ENCODE measurements at places on chromosomes 12 and 14.

GRCh38 chr14:69013943-69014782 lies 35.1 kb upstream of the ACTN1 start:
- peak; percentile 98 for DNase-seq

DNA sequence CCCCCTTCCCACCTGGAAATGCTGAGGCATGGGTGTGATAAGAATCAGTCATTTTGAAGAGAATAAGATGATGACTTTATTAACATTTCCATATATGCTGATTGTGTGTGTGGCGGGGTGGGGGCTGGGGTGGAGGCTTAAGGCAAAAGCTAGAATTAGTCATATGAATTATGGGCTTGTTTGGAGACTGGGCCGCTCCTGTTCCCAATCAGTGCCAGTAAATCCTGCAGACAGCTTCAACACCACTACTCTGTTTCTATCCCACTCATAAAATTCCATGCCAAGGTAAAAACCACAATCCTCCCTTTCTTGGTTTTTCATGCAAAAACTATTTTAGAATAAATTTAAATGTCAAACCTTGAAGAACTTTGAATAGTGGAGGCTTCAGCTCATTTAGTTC lies 29.9 kb upstream of the SLC38A2 start:
- no peak for DNase-seq

DNA sequence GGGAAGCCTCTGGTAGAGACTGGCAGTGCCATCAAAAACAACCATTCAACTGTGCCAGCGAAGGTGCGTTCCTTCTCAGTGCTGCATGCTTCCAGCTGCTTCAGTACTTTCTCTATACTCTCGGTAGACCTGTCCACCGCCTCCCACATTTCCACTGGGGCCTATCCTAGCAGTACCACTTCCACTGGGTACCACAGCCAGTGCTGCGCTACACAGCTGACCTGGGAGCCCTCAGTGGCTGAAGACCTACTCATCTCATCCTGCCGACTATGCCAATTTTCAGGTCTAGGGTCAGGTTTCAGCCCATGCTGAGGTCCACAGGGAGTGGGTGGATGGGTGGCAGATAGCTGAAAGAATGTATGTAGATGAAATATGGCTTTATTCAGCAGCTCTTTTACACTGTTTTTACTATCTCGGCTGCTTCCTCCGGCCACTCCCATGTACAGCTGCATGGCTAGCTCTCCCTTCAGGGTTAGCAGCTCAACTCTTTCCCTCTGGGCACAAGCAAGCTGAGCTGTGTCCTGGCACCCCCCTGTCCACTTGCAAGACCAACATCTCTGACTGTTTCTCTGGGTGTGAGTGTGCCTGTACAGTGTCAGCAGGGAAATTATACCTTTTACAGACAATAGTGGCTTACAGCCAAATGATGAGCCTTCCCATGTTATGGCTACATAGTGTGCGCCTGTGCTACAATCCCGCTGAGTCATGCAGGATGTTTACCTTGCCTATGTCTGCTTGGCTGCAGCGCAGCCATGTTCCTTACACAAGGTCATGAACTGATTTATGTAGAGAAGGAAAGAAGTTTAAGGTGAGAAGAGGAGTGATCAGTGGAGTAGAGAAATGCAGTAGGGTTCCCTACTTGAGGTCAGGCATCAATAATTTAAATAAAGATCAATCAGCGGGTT lies 125.7 kb upstream of the DDHD1 start:
- peak; percentile 9 for DNase-seq

GRCh38 chr12:132950844-132951535 lies 5.1 kb downstream of the ZNF605 start:
- no peak for DNase-seq

GRCh38 chr14:36258241-36258640 lies 62.2 kb downstream of the MBIP start:
- no peak for DNase-seq

GRCh38 chr14:75168586-75169335 lies 7.7 kb downstream of the TMED10 start:
- no peak for DNase-seq

DNA sequence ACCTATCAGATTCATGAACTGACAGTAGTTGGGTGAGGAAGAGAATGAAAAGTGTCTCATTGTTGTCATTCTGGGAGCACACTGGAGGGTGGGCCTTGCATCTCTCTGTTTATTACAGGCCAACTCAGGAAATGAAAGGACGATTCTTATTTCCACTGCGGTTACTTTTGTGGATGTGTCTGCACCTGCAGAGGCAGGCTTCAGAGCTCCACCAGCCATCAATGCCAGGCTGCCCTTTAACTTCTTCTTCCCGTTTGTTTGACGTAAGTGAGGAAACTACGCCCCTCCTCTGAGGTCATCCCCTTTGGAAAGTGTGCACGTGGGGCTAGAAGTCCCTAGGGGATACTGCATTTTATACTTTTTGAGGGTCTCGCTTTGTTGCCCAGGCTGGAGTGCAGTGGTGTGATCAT lies 33.7 kb downstream of the TCTN1 start:
- no peak for DNase-seq

GRCh38 chr14:33057585-33057984 lies 118.9 kb downstream of the NPAS3 start:
- DNase-seq, result no peak

- no peak for DNase-seq
Measured at GRCh38 chr14:31760277-31760676, 199.1 kb downstream of the NUBPL start.

DNA sequence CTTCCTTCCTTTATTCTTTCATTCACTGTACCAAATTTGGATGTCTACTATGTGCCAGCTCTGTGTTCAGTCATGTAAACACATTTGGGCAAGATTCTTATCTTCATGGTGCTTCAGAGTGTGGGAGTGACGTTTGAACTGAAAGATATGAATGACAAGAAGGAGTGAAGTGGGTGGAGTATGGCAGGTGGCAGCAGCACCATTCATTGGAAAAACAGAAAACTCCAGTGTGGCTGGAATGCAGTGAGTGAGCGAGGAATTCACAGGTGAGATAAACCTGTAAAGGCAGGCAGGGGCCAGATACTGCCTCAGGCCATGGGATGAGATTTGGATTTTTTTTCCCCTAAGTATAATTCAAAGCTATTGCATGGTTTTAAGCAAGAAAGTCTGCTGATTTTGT lies 140.7 kb upstream of the CCDC198 start:
- DNase-seq, result no peak

GRCh38 chr14:41277450-41277849 lies 329.2 kb upstream of the LRFN5 start:
- no peak for DNase-seq

DNA sequence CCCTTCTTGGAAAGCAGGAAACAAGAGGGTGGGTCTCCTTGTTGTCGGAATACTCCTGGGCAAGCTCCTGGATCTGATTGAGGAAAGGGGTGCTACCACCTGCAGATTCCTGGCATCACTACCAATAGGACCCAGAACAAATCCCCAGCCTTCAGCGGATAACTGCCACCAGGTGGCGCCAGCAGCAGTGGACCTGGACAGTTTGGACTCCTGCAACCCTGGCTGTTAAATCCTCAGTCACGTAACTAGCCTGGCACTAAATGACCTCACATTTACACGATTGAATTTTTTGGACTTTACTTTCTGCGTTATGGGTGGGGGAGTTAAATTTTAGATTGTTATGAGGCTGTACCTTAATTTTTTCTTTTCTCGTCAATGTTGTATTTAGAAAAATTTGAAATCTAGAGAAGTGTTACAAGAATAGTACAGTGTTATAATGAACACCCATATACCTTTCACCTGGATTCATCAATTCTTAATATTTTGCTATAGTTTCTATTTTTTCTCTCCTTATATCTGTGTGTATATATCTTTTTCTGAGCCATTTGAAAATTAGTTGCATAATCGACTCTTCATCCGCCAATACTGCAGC lies 95.6 kb downstream of the GAS2L3 start:
- DNase-seq, result peak; percentile 71

DNA sequence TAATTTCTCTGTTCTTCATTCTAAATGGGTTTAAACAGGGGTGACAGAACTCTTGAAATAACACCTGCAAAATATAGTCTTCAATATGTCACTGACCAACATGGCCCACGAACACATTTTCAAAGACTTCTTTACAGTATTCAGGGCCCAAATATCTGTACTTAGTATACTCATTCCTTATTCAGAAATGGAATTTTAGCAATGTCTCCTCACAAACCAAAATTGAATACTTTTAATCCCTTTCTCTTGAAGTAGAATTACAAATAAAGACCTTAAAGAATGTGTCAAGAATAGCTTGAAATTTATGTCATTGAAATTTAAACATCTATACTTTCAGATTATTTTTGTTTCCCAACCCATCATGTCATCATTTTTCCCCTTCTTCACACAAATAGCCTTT lies 263.1 kb downstream of the LRIG3 start:
- no peak for DNase-seq

- no peak for DNase-seq
Measured at GRCh38 chr14:82725213-82725612, 1191.6 kb upstream of the SEL1L start.

GRCh38 chr14:64438181-64438841 lies 27.0 kb upstream of the AKAP5 start:
- DNase-seq, result no peak

DNA sequence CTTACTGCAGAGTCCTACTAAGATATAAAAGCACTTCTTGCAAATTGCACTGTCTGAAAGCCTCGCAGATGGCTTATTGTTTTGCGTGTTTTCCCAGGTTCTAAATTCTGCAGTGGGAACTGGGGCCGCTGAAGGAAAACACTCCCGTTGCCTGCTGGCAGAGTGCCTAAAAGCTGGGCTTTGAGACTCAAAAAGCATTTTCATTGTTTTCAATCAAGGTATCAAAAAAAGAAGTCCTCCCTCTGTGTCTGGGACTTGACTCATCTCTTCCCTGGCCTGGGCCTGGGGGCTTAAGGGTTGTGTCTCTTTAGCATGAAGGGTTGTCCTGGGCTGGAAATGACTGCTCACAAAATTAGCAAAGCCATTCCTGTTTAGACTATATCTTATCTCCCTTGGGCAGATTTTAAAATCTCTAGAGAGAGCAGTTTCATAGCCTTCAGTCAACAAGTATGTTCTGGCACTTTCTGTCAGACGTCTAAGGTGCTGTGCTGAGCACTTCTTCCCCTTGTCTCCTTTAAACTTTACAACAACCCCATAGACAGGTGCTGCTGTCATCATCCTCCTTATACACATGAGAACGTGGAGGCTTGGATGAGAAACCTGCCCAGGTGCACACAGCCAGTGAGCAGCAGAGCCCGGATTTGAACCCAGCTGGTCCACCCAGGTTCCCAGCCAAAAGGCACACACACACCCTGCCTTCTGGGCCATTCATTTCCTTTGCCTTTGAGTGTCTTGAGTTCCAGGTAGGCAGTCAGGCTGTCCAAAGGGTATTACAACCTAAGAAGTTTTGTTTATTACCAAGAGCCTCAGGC lies 31.1 kb downstream of the ELK3 start:
- DNase-seq, result no peak

GRCh38 chr12:111361717-111362576 lies 6.9 kb downstream of the PHETA1 start:
- DNase-seq, result peak; percentile 37

DNA sequence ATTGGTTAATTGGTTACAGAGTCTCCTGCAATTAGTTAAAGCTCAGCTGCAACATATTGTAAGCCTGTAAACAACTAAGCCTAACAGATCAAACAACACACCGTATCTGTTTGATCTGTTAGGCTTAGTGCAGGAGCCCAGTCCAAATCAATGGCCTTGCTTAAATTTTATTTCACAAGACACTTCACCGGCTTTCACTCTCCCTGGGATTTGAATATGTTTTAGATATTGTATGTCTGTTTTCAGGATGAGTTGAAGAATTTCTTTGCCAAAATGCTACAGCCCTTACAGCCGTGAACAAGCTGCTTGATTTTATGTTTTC lies 5.5 kb upstream of the RNASE1 start:
- no peak for DNase-seq

- no peak for DNase-seq
Measured at GRCh38 chr14:53032161-53032803, 81.4 kb upstream of the FERMT2 start.

- no peak for DNase-seq
Measured at GRCh38 chr12:3723916-3724805, 28.7 kb downstream of the CRACR2A start.

- no peak for DNase-seq
Measured at GRCh38 chr12:93358821-93359220, 18.9 kb upstream of the NUDT4 start.

DNA sequence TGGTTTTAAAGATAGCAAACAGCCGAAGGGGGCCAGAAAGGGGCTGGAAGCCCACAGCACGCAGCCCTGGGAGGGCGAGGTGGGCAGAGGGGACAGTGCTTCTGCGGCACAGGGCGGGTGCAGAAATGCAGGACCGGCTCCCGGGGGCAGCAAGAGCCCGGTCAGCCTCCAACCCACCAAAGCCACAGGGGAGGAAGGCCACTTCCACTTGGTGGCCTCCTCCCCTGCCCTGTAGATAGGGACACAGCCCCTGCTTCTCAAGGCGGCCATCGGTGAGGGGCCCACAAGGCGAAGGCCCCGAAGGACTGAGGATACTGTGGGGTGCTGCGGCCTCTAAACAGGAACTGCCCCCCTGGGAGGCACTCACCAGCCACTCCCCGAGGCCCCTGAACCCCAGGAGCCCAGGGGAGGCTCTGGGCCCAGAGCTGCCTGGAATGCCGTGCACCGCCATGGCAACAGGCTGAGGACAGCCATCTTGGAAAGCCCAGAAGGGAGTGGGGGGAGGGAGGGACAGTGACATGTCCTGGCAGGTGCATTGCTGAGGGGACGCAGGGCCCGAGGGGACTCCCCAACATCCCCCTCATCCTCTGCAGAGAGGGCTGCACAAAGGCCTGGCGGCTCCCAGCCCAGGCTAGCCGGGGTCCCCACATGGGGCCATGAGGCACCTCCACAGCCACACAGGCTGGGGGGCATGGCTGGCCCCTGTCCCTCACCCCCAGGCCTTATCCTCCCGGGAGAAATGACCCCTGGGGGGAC lies 114.7 kb downstream of the NCOR2 start:
- DNase-seq, result no peak

DNA sequence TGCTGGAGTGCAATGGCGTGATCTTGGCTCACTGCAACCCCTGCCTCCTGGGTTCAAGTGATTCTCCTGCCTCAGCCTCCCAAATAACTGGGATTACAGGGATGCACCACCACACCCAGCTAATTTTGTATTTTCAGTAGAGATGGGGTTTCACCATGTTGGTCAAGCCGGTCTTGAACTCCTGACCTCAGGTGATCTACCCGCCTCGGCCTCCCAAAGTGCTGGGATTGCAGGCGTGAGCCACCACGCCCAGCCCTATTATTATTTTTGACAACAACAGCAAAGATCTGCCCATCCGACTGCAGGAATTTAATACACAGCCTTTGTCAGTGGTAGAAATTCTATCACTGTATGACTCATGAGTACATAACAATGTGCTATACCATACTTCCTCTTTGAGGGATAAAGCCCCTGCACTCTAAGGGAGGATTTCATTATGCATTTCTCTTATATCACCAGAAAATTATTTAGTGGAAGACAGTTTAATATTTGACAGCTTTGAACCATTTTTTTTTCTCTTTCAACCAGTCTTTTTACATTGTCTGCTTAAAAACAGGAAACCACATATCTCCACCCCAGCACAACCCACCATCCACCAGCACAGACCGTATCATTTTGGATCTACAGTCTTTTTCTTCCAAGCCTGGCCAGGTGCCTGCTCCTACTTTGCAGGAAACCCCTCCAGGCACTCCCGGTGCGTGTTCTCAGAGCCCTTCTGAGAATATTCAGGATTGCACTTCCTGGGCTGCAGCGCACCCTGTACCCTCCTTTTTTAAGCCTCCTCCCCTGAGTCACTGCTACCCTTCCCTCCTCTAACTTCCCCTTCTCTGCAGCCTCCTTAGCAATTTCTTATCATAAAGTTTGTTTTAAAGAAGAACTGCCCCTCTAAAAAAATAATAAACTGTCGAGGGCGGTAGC lies 594 bp downstream of the ARHGDIB start:
- peak; percentile 86 for DNase-seq
